BJ (cell line): ENCODE measurements at places on chromosomes 1 and 21.

- no peak for DNase-seq
Measured at GRCh38 chr1:160868141-160868540, 5.5 kb upstream of the CD244 start.

- no peak for DNase-seq
Measured at GRCh38 chr1:75797273-75797588, 549 bp downstream of the MSH4 start.

DNA sequence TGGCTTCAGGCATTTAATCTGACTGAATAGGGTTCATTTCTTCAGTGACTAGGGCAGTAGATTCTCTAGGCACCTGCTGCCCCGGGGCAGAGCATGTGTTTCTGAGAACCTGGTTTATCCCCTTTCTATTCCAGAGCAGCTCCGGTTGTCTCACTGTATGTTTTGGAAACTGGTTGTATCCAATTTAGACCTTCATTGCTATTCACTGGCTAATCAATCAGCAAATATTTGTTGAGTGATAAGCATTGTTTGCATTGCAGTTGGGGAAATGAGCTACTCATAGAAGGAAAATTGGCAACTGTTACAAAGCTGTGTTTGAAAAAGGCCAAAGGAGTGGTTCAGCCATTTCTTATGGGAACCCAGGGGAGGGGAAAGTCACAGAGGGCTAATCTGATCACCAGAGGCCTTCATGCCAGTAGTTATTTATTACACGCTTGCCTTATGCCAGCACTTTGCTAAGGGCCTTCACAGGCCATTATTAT lies 2.9 kb downstream of the QSOX1 start:
- DNase-seq: no peak

- no peak for DNase-seq
Measured at GRCh38 chr1:236422517-236422876, 28.4 kb downstream of the EDARADD start.
